ENCODE measurements at places on chromosomes 2 and 18. TPM values are rescaled to one million over a fixed set of nuclear protein-coding genes. Genes with fewer than 3 reads are reported as not detected.

GRCh38 chr18:49177812-49178211, 227.0 kb upstream of the SMAD7 start:
- no peak for DNase-seq

Gene SERPINB2
- polyA plus RNA-seq: 22.4 TPM

DNA sequence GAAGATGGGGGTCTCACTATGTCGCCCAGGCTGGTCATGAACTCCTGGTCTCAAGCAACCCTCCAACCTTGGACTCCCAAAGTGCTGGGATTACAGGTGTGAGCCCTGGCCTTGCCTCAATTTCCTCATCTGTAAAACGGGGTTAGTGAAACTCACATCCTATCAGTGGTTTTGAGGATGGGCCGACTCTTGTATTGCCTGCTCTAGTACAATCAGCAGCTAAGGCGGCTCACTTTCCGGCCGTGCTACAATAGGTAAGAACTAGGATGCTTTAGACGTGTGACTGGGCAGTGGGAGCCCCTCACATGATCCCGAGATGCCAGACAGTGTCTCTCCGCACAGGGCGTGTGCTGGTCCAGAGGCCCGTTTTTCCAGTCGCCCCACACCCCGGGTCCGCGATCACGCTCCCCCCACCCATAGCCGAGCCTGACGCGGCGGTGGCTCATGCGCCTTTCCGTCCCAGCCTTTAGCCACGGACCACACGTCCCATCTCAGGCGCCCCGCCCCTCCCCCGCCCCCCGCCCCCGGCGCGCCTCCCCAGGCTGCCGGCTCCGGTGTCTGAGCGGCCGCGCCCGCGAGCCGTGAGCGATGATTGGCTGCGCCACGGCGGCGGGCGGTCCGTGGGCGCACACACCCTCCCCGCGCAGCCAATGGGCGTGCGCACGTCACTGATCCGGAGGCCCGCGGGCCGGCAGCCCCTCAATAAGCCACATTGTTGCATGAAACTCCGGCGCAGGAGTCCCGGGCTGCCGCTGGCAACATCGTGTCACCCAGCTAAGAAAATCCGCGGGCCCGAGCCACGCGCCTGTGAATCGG, at the start of gene HK2:
Gene HK2, plus strand, starts transcription at position 710 of the 816 bp plus-strand sequence. CDS start 454 bp downstream, outside the sequence.
- peak; percentile 86 for DNase-seq

DNA sequence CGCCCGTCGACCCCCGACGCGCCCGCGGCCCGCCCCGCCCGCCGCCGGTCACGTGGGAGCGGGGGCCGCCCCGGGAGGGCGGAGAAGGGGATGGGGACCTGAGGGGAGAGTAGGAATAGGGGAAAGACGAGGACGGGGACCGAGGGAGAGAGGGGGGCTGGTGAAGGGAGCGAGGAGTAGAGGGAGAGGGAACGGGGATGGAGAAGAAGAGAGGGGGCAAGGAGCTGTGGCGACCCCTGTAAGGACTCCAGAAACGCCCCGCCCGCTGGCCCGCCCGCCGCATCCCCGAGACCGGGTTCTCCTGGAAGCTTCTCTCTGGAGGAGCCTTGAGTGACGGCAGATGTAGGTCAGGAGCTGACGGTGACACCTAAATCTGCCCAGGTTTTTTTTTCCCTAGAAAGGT, 615 bp downstream of the ADNP2 start:
- DNase-seq: peak; percentile 73

DNA sequence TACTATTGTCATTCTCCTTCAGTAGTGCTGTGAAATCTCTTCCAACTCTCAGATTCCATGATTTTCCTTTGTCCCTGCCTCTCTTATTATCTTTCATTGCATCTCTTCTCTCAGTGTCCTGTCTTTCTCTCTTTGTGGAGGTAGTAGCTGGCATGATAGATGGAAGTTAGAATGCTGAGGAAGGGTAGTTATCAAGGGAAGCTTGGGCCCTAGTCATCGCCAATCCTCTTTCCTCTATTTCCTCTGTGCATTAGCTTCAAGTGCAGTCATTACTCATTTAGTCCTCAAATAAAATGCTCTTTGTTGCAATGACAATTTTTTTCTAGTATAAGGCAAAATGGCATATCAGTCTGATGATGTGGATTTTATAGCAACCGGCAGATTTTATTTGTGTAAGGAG, 207.7 kb downstream of the CAMKMT start:
- DNase-seq: no peak

DNA sequence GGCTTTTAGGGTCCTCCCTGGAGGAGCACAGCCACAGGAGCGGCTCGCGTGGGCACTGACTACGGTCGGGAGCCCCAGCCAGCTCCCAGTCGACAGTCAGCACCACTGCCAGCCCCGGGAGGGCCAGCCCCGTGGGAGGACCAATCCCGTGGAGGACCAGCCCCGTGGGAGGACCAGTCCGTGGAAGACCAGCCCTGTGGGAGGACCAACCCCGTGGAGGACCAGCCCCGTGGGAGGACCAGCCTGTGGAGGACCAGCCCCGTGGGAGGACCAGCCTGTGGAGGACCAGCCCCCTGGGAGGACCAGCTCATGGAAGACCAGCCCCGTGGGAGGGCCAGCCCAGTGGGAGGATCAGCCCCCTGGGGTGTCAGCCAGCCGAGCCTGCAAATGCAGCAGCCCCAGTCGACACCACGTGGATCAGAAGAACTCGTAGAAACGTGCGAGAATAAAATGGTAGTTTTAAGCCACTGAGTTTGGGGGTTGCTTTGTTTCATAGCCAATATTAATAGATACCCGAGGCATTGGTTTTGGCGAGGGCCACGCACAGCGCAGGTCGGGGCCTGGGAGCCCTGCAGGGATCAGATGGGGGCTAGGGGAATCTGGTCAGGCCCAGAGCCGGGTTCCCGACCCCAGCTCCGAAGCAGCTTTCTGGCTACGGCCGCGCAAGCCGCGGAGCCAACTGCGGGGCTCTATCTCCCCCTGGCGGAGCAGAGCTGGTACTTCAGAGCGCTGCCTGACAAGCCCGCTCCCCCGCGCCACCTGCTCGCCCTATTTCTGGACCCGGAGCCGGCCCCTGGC, 73.0 kb downstream of the TEX51 start:
- DNase-seq: peak; percentile 74

DNA sequence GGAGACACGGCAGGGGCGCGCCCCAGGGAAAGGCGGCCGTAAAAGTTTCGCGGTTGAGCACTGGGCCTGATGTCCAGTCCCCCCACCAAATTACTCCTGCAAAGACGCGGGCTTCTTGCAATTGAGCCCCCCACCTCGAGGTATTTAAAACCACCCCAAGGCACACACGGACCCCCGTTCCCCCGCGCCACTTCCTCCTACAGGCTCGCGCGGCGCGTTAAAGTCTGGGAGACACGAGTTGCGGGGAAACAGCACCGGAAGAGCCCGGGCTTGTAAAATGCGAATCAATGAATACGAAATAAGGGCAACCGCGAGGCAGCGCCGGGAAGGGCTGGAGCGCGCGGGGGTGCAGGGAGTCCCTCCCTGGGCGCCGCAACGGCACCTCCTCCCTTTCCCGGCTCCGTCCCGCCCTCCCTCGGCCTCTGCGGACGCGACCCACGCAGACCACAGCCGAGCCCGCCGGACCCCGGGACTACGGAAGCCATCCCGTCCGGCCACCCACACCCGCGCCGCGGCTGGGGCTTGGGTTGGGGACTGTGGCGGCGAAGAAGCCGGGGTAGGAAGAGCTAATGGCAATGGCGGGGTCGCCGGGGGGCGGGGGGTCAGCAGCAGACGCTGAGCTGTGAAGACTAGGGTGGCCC, 918 bp upstream of the NETO1 start:
- no peak for DNase-seq

DNA sequence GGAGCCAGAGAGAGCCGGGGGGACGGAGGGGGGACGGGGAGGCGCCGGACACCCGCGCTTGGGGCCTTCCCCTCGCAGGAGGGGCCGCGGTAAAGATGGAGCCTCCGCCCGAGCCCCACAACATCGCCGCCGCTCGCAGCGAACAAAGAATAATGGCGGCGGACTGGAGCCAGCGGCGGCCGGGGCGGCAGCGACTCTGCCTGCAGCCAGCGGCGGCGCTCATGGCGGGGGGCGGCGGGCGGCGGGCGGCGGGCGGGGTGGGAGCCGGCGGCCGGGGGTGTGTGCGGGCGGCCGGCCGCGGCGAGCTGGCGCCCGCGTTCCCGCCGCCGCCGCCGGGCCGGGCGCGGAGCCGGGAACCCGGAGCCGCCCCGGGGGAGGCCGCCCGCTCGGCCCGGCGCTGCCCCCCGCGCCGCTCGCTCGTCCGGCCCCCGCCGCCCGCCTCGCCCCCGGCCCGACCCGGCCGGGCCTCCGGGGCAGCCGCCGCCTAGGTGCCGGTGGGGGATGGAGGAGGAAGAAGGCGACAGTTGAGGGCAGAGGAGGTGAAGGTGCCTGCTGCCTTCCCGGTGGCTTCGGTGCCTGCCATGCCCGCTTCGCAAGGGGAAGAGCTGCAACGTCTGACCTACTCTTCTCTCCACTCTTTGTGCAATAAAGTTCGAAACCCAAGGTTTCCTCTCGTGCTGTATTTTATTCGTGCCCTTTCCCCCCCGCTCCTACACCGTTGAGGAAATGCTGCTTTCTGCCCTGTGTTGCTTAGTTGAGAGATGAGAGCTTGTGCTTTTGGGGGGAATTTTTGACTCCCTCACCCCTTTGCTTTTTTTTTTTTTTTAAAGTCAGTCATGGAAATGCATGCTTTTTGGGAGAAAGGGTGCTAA, 634 bp downstream of the CREB1 start:
- DNase-seq: peak; percentile 78

Gene SLC19A3
- polyA plus RNA-seq: not detected

- DNase-seq: no peak
Observed at GRCh38 chr2:163670929-163671328, 64.9 kb downstream of the FIGN start.

Gene PROKR1
- not detected for polyA plus RNA-seq

- no peak for DNase-seq
Observed at GRCh38 chr2:153601812-153602211, 123.2 kb upstream of the RPRM start.

DNA sequence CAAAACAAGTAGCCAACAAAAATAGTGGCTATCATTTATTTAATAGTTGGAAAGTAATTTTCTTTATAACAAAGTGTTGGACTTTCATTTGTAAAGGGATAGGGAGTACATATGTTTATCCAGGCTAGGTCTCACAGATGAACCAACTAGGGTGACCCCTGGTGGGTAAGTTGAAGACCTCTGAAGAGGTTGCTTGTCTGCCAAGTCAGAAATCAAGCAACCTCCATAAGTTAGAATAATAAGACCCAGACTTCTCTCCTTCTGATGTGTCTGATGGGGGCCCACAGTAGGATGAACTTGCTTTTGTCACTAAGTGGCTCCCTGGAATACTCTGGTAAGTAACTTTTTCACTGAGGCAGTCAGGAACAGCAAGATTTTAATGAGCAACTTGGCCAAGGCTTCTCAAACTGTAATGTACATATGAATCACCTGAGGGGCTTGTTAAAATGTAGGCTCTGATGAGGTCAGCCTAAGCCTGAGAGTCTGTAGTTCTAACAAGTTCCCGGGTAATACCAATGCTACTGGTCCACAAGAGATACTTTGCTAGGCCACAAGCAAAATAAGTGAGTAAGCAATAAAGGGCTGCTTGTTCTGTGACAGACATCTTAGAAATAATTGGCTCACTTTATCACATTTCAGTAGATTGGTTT, 319.6 kb downstream of the PIK3C3 start:
- no peak for DNase-seq

Gene NAT8
- polyA plus RNA-seq: not detected

DNA sequence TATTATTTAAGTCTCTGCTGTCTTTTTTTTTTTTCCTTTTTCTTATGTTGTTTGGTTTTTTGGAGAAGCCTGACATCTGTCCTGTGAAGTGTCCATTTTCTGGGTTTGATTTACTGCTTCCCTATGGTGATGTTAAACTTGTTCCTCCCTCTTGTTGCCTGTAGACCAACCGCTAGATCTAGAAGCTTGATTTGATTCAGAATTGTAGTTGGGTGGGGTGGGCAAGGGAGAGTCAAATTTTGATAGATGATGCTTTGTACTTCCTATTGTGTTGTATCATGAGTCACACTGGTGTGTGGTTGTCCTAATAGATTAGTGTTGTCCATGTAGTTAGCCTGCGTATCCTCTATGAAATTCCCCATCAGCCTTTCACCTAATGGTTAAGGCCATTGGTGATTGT, 35.4 kb downstream of the CAB39 start:
- DNase-seq: no peak
